Body of pancreas (tissue), 4 donors: ENCODE measurements at places on chromosomes 7 and 10. TPM values are rescaled to one million over a fixed set of nuclear protein-coding genes. Genes with fewer than 3 reads are reported as not detected.

Gene STAG3
- not detected for total RNA-seq

Gene HOGA1
- total RNA-seq: 7.3 TPM

Gene ZNF804B
- 4.9 TPM for total RNA-seq

Gene UPK3BL2
- total RNA-seq: 20.4 TPM

Gene NEUROG3
- not detected for total RNA-seq

Gene STEAP4
- total RNA-seq: 14.8 TPM

Gene SLC16A9
- total RNA-seq: 2.6 TPM

Gene CDH23
- total RNA-seq: 58.7 TPM

Gene PTTG1IP2
- total RNA-seq: not detected

DNA sequence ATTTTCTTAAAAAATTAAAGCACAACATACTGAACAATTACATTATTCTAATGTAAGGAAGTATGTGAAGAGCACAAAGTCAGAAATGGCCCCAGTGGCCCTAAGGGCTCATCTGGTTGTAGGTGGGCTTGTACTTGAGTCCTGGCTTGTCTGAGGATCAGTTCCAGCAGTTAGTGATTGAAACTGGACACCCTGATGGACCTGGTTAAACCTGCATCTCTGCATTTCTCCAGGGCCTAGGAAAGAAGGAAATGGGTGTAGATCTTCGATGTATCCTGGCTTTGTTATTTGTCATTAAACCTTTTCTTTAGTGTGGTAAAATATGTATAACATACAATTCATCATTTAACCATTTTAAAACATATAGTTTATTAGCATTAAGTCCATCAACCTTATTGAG, 9.7 kb upstream of the AKR1C2 start:
- no peak overlapping the region for H3K4me3 ChIP-seq
- H3K36me3 ChIP-seq: no peaks in the 10 kb centered on the region
- H3K27me3 ChIP-seq: no peaks in the 10 kb centered on the region
- H3K27ac ChIP-seq: no peak overlapping the region
- no peak for DNase-seq

- no peak overlapping the region for H3K27ac ChIP-seq
- no peak overlapping the region for H3K4me3 ChIP-seq
- no peaks in the 10 kb centered on the region for H3K36me3 ChIP-seq
Observed at GRCh38 chr7:135833642-135834041, 85.0 kb upstream of the FAM180A start.

DNA sequence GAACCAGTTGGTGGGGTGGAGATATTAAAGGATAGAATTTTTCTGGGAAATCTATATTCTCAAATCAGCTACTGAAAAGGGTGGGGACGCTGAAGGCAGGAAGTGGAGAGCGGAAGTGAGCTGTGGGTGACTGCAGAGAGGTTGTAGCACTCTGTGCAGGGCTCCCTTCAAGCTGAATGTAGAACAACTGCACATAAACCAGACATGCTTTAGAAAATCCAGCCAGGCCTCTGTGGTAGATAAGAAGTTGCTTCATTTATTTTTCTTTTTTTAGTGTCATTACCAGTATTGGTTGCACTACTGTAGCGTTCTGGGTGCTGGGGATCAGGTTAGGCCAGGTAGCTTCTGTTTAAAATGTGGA, 127.8 kb downstream of the CELF2 start:
- H3K36me3 ChIP-seq: no peaks in the 10 kb centered on the region
- no peaks in the 10 kb centered on the region for H3K27me3 ChIP-seq
- H3K4me1 ChIP-seq: peaks cover 8% of the 10 kb centered on the region
- H3K4me3 ChIP-seq: no peak overlapping the region
- no peak for DNase-seq
- H3K27ac ChIP-seq: no peak overlapping the region

- H3K4me3 ChIP-seq: no peak overlapping the region
- no peaks in the 10 kb centered on the region for H3K27me3 ChIP-seq
- H3K36me3 ChIP-seq: no peaks in the 10 kb centered on the region
- no peak overlapping the region for H3K27ac ChIP-seq
Observed at GRCh38 chr10:36446881-36447280, 678.5 kb upstream of the ANKRD30A start.

GRCh38 chr7:3259711-3260400, 41.2 kb upstream of the SDK1 start:
- H3K36me3 ChIP-seq: no peaks in the 10 kb centered on the region
- H3K27ac ChIP-seq: no peak overlapping the region
- no peaks in the 10 kb centered on the region for H3K27me3 ChIP-seq
- no peaks in the 10 kb centered on the region for H3K4me1 ChIP-seq
- H3K4me3 ChIP-seq: no peak overlapping the region
- DNase-seq: no peak

DNA sequence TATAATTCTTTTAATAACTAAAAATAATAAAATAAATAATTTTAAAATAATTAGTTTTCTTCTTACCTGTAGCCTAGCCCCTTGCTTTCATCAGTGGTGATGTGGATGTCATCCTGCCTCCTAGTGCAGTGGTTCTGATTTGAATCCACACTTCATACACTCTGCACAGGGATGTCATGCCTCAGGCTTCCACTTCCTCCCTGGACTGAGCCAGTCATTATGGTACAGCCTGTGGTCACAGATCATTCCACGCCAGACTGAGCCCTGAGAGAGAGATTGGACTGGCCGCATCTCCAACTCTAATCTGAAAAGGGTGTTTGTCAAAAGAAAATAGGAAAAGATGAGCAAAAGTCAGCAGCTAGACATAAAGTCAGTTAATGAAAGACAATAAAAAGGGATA, 436.2 kb upstream of the IGFBP3 start:
- no peak overlapping the region for H3K27ac ChIP-seq
- no peaks in the 10 kb centered on the region for H3K27me3 ChIP-seq
- H3K4me3 ChIP-seq: no peak overlapping the region
- DNase-seq: no peak
- no peaks in the 10 kb centered on the region for H3K36me3 ChIP-seq

DNA sequence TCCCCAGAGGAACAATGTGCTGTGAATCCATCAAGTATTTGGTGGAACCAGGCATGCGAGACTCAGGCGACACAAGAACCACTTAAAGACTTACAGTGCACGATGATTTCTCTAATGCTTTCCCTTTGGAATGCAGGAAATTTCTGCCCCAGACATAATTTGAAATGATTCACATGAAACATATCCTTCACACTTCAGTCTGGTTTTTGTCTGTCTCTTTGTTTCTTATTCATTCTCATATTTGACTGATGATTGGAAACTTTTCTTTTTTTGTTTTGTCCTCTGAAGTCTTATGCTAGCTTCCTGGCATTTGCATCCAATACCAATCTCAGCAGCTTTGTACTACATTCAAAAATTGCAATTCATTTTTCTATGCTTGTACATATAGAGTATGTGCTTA, 502.8 kb downstream of the PHTF2 start:
- no peak overlapping the region for H3K27ac ChIP-seq
- H3K27me3 ChIP-seq: no peaks in the 10 kb centered on the region
- H3K4me3 ChIP-seq: no peak overlapping the region
- no peak for DNase-seq
- peaks cover 1% of the 10 kb centered on the region for H3K4me1 ChIP-seq

DNA sequence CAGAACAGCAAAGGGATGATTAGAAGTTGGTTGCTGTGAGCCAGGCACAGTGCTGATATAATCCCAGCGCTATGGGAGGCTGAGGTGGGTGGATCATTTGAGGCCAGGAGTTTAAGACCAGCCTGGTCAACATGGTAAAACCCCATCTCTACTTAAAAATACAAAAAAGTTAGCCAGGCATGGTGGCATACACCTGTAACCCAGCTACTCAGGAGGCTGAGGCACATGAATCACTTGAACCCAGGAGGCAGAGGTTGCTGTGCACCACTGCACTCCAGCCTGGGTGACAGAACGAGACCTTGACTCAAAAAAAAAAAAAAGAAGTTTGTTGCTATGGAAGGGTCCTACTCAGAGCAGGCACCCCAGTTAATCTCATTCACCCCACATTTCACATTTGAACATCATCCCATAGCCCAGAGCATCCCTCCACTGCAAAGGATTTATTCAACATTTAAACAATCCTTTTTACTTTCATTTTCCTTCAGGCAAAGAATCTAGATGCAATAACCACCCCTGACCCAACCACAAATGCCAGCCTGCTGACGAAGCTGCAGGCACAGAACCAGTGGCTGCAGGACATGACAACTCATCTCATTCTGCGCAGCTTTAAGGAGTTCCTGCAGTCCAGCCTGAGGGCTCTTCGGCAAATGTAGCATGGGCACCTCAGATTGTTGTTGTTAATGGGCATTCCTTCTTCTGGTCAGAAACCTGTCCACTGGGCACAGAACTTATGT, 4.1 kb downstream of the IL6 start:
- no peak for DNase-seq
- no peaks in the 10 kb centered on the region for H3K36me3 ChIP-seq
- H3K27me3 ChIP-seq: no peaks in the 10 kb centered on the region

DNA sequence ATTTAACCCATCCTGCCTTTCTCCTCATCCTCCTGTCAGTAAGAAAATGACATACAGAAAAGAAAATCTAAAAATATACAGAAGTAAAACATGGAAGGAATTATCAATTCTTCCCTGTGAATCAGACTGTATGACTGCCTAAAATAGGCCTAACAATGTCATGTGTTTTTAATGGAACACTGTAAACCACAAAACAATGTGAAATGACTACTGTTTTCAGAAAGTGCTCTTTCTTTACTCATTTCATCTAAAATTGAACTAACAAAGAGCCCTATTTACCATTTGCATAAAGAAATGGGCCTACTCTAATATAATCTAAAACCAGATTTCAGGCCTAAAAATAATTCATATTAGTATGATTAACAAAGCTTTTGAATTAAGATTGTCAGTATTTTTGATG, 35.7 kb downstream of the SEMA3E start:
- no peak overlapping the region for H3K27ac ChIP-seq
- no peak for DNase-seq
- H3K27me3 ChIP-seq: no peaks in the 10 kb centered on the region
- no peak overlapping the region for H3K4me3 ChIP-seq

- no peak overlapping the region for H3K27ac ChIP-seq
- H3K36me3 ChIP-seq: no peaks in the 10 kb centered on the region
- peaks cover 10% of the 10 kb centered on the region for H3K4me1 ChIP-seq
- no peak overlapping the region for H3K4me3 ChIP-seq
Observed at GRCh38 chr10:48458662-48459048, 146.2 kb downstream of the ARHGAP22 start.

- no peak for DNase-seq
- H3K27ac ChIP-seq: no peak overlapping the region
- H3K4me3 ChIP-seq: no peak overlapping the region
- H3K4me1 ChIP-seq: no peaks in the 10 kb centered on the region
- no peaks in the 10 kb centered on the region for H3K27me3 ChIP-seq
Observed at GRCh38 chr7:21972397-21972784, 26.7 kb upstream of the CDCA7L start.

- H3K4me1 ChIP-seq: no peaks in the 10 kb centered on the region
- H3K27me3 ChIP-seq: no peaks in the 10 kb centered on the region
- no peaks in the 10 kb centered on the region for H3K36me3 ChIP-seq
- no peak for DNase-seq
Observed at GRCh38 chr7:158730383-158731346, 26.1 kb upstream of the NCAPG2 start.

- peaks cover 30% of the 10 kb centered on the region for H3K4me1 ChIP-seq
- no peaks in the 10 kb centered on the region for H3K36me3 ChIP-seq
- no peak for DNase-seq
- H3K27me3 ChIP-seq: no peaks in the 10 kb centered on the region
Observed at GRCh38 chr10:75507469-75507868, 76.0 kb downstream of the LRMDA start.

DNA sequence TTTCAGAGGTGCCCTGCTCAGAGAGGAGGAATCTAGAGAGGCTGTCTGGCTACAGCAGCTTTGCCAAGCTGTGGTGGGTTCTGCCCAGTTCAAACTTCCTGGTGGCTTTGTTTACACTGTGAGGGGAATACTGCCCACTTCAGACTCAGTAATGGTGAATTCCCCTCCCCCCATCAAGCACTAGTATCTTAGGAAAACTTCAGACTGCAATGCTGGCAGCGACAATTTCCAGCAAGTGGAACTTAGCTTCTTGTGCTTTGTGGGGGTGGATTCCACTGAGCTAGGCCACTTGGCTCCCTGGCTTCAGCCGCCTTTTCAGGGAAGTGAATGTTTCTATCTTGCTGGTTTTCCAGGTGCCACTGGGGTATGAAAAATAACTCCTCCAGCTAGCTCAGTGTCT, 42.8 kb downstream of the CYP2C8 start:
- DNase-seq: no peak
- H3K27ac ChIP-seq: no peak overlapping the region
- no peaks in the 10 kb centered on the region for H3K36me3 ChIP-seq
- H3K27me3 ChIP-seq: no peaks in the 10 kb centered on the region

GRCh38 chr10:62715383-62715782, 89.1 kb upstream of the ADO start:
- no peak overlapping the region for H3K27ac ChIP-seq
- no peaks in the 10 kb centered on the region for H3K36me3 ChIP-seq
- no peaks in the 10 kb centered on the region for H3K4me1 ChIP-seq
- no peak overlapping the region for H3K4me3 ChIP-seq

DNA sequence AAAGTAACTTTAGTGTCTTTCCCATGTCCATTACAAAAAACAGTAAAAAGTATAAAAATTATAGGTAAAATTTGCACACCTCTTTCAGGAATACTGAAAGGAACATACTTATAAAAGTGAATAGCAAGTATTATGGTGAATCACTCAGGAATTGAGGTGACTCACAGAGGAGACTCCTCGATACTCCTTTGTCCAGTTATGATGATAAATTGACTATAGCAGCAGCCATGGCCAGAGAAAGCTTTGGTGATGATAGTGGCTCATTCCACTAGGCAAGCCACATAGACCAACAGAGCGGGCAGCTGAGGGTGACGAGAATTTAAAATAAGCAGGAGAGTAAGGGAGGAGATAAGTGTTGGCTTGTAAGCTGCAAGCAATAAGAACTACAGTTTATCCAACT, 1231.1 kb upstream of the CELF2 start:
- H3K4me1 ChIP-seq: no peaks in the 10 kb centered on the region
- no peaks in the 10 kb centered on the region for H3K36me3 ChIP-seq
- no peak overlapping the region for H3K27ac ChIP-seq
- no peak overlapping the region for H3K4me3 ChIP-seq

DNA sequence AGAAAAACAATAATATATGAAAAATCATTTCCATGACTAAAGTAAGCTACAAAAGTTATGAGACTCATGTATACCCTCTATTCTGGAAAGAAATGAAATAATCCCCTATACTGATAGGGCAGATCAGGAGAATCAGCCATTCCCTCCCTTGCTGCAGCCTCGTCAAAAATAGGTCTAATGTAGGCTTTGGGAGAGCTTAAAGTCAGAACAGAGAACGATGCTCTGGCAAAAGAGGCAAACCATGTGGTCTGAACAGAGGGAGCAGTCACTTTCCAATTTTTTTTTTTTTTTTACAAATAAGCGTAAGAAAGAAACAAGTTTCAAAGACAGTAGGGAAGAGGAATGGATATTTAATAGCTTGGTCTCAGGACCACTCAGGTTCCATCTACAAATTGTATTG, 462.2 kb upstream of the LRRTM3 start:
- no peaks in the 10 kb centered on the region for H3K4me1 ChIP-seq
- no peaks in the 10 kb centered on the region for H3K36me3 ChIP-seq
- H3K27me3 ChIP-seq: no peaks in the 10 kb centered on the region
- no peak overlapping the region for H3K4me3 ChIP-seq
- DNase-seq: no peak

- no peak for DNase-seq
- H3K27ac ChIP-seq: no peak overlapping the region
- H3K4me3 ChIP-seq: no peak overlapping the region
- no peaks in the 10 kb centered on the region for H3K36me3 ChIP-seq
- H3K4me1 ChIP-seq: no peaks in the 10 kb centered on the region
- no peaks in the 10 kb centered on the region for H3K27me3 ChIP-seq
Observed at GRCh38 chr7:51785876-51786275, 469.3 kb upstream of the COBL start.
